ENCODE measurements at places on chromosomes 1 and 21. TPM values are rescaled to one million over a fixed set of nuclear protein-coding genes. Genes with fewer than 3 reads are reported as not detected.

GRCh38 chr1:58539553-58539952 lies 7.0 kb downstream of the OMA1 start:
- no peak for DNase-seq

DNA sequence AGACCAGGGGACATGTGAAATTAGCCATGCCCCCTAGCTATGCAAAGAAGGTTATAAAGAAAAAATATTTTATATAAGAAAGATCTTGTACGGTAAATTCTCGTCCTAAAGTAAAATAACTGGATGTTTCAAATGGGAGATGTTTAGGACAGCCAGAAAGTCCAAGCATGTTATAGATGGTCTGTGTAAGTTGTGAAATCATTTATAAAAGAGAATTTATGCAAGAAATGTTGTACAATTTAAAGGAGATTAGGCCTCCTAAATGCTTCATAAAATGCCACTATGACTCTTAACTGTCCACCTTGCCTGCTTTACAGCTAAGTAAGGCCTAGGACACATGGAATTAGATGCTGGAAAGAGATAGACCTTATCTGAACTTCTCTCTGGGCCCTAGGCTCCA lies 118.1 kb upstream of the POGK start:
- DNase-seq: no peak

HMGCS2 gene
- total RNA-seq: 788 TPM

DNA sequence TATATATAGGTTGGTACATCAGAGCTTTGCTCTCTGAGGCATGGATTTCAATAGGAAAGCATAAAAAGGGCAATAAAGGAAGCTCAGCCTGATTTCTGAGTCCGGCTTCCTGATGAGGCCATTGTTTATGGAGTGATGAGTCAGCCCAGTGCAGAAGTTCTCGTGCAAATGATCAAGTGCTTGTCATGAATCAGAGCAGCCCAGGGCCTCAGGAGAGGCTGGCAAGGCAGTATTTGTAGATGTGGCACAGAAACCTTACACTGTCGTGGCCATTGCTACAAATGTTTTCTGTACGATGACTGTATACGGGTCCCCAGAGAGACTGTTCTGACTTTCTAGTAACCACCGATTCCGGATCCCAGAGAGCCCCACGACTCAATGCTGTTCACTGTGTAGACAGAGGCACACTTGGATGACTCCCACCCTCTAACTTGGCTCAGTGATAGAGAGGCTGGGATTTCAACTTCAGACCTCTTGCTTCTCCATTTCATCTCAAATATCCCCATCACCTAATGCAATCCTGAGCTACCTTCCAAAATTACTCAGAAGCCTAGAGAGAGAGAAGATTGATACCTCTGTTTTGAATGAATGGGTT lies 26.8 kb downstream of the UMODL1 start:
- DNase-seq: peak; percentile 55

GRCh38 chr1:212367474-212368072 lies 47.1 kb downstream of the PACC1 start:
- no peak for DNase-seq

LCE2B gene
- total RNA-seq: not detected

DNA sequence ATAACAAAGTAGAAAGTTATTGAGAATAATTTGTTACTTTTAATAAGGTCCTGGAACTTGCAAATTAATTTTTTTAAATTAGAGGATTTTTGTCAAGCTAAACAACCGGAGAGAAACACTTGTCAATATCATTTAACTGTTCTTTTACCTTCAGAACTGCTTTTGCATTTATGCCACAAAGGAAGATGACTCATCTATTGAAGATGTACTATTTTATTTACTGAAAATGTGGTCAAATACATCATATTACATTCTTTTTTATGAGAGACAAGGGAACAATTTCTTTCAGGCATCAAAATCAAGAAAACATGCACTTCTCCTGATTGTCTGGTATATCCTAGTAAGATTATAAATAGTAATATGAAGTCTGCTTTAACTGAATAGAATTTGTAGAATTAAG lies 558.2 kb upstream of the PRMT6 start:
- no peak for DNase-seq

NR1I3 gene
- total RNA-seq: 51.2 TPM

DNA sequence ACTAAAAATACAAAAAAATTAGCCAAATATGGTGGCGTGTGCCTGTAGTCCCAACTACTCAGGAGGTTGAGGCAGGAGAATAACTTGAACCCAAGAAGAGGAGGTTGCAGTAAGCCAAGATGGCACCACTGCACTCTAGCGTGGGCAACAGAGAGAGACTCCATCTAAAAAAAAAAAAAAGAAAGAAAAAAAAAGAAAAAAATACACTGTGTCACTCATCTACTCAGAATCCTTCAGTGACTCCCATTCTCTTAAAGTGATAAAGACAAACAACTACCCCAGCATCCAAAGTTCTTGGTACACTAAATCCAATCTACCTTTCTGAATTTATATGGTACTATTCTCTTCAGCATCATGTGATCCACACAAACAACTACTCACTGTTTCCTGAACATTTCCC lies 40.2 kb upstream of the S1PR1 start:
- no peak for DNase-seq

- DNase-seq: peak; percentile 43
These were observed 15.9 kb downstream of the BCAN start for GRCh38 chr1:156657741-156658319.

GRCh38 chr1:68969441-68969840 lies 472.6 kb upstream of the DEPDC1 start:
- DNase-seq: no peak

CATSPERE gene
- total RNA-seq: 0.68 TPM

KRTAP11-1 gene
- total RNA-seq: not detected

ASCL5 gene
- total RNA-seq: not detected

S100A9 gene
- 96.8 TPM for total RNA-seq

RSPH1 gene
- total RNA-seq: 0.22 TPM

C1orf87 gene
- not detected for total RNA-seq

- DNase-seq: no peak
These were observed 2.4 kb downstream of the PGLYRP4 start for GRCh38 chr1:153346077-153346723.

GRCh38 chr1:48898894-48899293 lies 122.2 kb upstream of the BEND5 start:
- no peak for DNase-seq

PRKACB gene
- total RNA-seq: 19.7 TPM

DNA sequence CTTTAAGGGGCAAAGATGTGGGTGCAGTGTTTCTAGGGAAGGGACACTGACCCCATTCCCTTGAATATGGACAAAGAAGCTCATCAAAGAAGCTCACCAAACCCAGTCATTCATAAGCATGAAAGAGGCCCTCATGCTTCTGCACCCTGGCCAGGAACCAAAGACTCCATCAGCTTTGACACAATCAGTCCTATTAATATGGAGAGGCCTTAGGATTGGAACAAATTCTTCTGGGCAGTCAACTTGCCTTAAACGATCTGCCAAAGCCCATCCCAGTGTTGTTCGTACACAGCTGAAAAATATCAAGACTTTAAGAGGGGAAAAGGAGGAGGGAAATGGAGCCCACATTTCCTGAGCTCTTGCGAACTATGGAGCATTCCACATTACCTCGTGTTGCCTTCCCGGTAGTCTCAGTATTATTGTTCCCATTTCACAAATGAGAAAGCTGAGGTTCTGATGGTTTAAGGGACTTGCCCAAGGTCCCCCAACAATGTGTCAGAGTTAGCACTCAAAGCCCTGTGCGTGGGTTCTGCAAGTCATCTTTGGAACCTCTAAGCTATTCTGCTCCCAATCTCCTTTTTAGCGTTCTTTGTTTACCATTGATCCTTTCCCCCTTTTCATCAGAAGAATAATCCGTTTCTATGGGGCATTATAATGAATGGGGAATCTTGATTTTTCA lies 161.9 kb downstream of the ZBTB18 start:
- no peak for DNase-seq

DNA sequence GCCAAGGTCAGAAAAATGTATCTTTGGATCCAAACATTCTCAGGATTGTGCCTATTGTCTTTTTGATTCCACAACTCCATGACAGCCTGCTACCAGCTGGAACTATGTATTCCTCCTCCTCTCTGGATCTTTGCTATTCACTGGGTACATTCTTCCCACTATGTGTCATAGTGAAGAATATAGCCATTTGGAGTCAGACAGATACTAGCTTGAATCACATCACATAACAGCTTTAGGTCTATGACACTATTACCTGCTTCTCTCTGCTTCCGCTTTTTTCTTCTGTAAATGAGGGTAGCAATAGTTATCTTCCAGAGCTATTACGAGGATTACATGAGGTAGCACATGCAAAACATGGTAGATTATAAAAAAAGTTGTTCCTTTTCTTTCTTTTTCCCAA lies 5.4 kb upstream of the EXO1 start:
- DNase-seq: no peak

NSUN4 gene
- 12.7 TPM for total RNA-seq

BACE2 gene
- total RNA-seq: 4.3 TPM

DNA sequence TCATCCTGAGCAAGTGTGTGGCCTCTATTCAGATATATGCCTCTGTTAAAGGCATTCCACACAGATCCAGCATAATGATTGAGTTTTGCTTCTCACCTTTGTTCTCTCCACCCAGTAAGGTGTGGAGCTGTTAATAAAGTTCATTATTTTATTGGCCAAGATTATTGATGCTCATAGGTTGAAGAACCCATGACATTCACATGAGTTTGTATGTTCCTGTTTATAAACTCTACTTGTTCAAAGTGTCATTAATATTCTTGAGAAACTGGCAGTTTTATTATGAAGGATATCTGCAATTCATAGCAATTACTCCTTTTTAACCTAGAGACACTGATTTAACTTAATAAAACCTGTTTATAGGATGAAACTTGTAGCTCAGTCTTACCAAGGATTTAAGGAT lies 22.0 kb downstream of the IVNS1ABP start:
- no peak for DNase-seq

OPTC gene
- total RNA-seq: not detected

GRCh38 chr1:159826441-159827101 lies at the start of gene SLAMF8:
SLAMF8 (plus strand) TSS chr1:159826873; CDS start chr1:159826899, 26 bp downstream.
- no peak for DNase-seq

DNA sequence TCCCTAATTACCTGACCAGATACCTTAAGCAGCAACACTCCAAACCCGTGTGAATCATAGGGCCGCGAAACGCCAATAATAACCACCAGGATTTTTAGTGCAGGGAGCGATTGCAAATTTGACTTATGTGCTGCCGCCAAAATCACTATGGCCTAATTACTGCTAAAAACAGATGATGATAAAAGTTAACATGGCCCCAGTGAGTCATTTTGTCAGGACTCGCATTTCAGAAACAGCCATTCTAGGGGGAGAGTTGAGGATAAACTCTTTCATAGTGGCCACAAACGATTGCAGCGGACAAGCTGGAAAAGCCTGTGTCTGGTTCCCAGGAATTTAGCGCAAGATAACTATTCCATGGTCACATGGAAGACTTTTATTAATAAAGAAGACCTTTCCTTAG lies 103.4 kb downstream of the HLX start:
- DNase-seq: no peak

GRCh38 chr1:14740016-14740415 lies 141.5 kb downstream of the KAZN start:
- DNase-seq: no peak

GRCh38 chr1:24236789-24237371 lies 49.8 kb upstream of the IFNLR1 start:
- DNase-seq: peak; percentile 56

GRCh38 chr1:154998201-154998780 lies 4.3 kb upstream of the ZBTB7B start:
- no peak for DNase-seq

DNA sequence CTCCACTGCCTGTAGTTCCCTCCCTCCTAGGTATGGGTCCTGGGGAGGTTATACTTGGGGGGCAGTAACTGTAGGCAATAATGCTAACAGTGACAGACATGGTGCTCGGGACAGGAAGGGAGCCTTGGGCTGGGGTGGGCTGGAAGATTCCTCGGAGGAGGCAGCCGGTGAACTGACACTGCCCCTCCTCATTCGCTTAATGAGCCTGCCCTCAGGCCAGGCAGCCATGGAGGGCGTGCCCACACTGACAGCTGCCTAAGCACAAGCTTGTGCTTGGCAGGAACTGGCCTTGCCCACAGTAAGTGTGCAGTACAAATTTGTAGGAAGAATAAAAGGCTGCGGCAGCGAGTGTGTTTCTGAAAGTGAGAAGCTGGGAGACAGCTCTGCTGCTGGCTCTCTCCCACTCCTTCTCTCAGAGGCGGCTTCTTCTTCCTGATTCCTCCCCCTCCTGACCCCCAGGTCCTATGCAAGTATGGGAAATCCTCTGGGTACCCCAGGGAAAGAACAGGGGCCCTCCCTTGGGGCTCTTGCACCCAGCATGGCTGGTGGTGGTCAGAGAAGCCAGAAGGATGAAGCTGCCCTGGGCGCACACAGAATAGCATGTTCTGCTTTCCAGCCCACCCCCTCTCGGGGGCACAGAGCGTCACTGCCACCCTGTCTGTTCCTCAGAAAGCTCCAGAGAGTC lies 23.6 kb downstream of the OPTC start:
- DNase-seq: no peak

GJA5 gene
- 0.93 TPM for total RNA-seq

- peak; percentile 64 for DNase-seq
These were observed 26.5 kb upstream of the PLA2G2C start for GRCh38 chr1:20212685-20213331.

AHCTF1 gene
- total RNA-seq: 15.2 TPM

CD5L gene
- total RNA-seq: 0.92 TPM

DNA sequence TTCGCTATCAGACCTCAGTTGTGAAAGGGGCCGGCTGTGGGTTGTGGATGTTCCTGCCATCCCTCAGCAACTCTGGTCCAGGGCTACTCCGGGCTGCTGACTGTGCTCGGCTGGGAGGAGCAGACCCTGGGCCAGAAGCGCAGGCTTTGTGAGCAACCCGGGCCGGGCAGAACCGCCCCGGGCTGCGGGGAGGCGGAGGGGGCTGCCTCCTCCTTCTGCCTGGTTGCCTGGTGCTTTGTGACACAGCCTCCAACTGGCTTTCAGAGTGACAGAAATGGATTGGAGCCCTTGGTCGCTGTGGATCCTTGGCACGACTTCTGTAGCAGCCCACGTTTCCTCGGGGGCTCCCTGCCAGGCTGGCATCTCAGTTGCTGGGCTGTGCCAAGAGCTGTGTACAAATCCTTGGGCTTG lies 10.0 kb downstream of the DRAXIN start:
- DNase-seq: no peak

GRCh38 chr1:2414297-2414958 lies 2.1 kb upstream of the PEX10 start:
- DNase-seq: peak; percentile 74

All from right lobe of liver (tissue), 6 donors.